Testis (tissue), 5 donors: ENCODE measurements at places on chromosomes 3 and 15. TPM values are rescaled to one million over a fixed set of nuclear protein-coding genes. Genes with fewer than 3 reads are reported as not detected.
A peak's percentile ranks its signal among the peaks of the same experiment; 100 is the strongest.

Gene CHL1
- total RNA-seq, result 15.4 TPM

Gene PDCD10
- total RNA-seq, result 59.4 TPM

Gene NPAP1
- 14.6 TPM for total RNA-seq

Gene EXD1
- 42.9 TPM for total RNA-seq

Gene CA12
- 0.68 TPM for total RNA-seq

Gene INKA1
- total RNA-seq, result 6.3 TPM

Gene SH3GL3
- total RNA-seq, result 135 TPM

Gene FOXB1
- total RNA-seq, result 1.5 TPM

Gene TIMP4
- 3.3 TPM for total RNA-seq

Gene DYNLT2B
- 19.4 TPM for total RNA-seq

Gene GUCA1C
- total RNA-seq, result 2.0 TPM

- H3K27me3 ChIP-seq, result no peaks in the 10 kb centered on the region
- no peaks in the 10 kb centered on the region for H3K36me3 ChIP-seq
- H3K27ac ChIP-seq, result no peak overlapping the region
- DNase-seq, result no peak
- no peaks in the 10 kb centered on the region for H3K4me1 ChIP-seq
Observed at GRCh38 chr3:30667280-30667651, 60.9 kb downstream of the TGFBR2 start.

GRCh38 chr3:27115352-27115751 lies 253.8 kb downstream of the NEK10 start:
- no peaks in the 10 kb centered on the region for H3K36me3 ChIP-seq
- no peak for DNase-seq
- no peak overlapping the region for H3K4me3 ChIP-seq
- H3K4me1 ChIP-seq, result no peaks in the 10 kb centered on the region
- no peaks in the 10 kb centered on the region for H3K27me3 ChIP-seq

GRCh38 chr3:103089758-103090157 lies 654.9 kb downstream of the ZPLD1 start:
- no peaks in the 10 kb centered on the region for H3K4me1 ChIP-seq
- H3K27ac ChIP-seq, result no peak overlapping the region
- no peaks in the 10 kb centered on the region for H3K27me3 ChIP-seq
- DNase-seq, result no peak

GRCh38 chr3:44926172-44926571 lies 49.8 kb downstream of the ZDHHC3 start:
- no peaks in the 10 kb centered on the region for H3K36me3 ChIP-seq
- peaks cover 26% of the 10 kb centered on the region for H3K4me1 ChIP-seq

GRCh38 chr3:193897731-193898180 lies 238.2 kb upstream of the HES1 start:
- peaks cover 15% of the 10 kb centered on the region for H3K4me1 ChIP-seq
- peak overlapping the region; percentile 67 for H3K27ac ChIP-seq
- DNase-seq, result no peak
- H3K36me3 ChIP-seq, result no peaks in the 10 kb centered on the region
- H3K4me3 ChIP-seq, result no peak overlapping the region
- H3K27me3 ChIP-seq, result no peaks in the 10 kb centered on the region

DNA sequence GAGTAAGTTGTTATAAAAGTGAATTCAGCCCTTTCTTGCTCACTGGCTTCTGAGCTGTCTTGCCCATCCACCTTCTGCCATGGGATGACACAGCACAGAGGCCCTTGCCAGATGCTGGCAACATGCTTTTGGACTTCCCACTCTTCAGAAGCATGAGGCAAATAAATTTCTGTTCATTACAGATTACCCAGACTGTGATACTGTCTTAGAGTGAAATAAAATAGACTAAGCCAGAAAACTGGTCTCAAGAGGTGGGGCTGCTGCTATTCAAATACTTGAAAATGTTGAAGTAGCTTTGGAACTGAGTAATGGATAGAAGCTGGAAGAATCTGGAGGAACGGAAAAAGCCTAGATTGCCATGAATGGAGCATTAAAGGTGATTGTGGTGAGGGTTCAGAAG lies 170.4 kb downstream of the ZMAT3 start:
- H3K4me3 ChIP-seq, result no peak overlapping the region
- no peak overlapping the region for H3K27ac ChIP-seq
- no peaks in the 10 kb centered on the region for H3K27me3 ChIP-seq

DNA sequence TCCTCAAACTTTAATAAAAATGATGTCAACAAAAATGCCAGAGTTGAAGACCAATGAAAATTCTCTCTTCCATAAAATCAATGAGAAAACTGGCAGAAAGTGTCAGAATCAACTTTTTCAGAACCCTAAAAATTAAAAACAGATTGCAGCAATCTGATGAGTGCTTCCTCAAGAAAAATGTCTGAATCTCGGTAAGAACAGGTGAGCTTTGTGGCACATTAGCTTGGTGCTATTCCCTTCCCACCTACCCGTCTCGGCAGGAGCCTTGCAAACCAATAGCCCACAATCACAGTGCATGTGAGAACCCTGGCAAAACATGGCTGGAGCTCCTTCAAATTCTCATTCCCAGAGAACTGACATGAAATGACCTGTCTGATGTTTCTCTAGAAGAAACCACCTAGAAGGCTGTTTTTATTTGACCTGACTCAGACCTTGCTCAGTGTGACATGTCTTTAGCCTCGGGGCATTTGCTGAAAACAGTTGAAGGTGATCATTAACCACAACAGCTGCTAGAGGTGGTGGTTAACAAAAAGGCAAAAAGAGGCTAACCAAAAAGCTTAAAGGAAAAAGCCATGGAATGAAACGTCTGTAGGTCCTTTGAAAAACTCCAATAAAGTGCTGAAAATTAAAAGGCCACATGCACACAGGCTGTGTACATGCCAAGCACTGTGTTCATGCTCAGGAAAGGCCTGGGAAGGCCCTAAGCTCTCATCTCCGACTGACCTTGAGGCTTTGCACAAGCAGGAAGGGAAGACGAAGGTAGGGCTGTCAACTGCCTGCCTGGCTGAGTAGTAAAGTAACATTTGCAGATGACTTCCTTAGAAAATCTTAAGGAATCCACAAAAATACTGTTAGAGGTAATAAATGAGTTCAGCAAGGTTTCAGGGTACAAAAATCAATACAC lies 253.0 kb upstream of the NSMCE3 start:
- H3K27ac ChIP-seq, result no peak overlapping the region
- DNase-seq, result no peak
- no peak overlapping the region for H3K4me3 ChIP-seq
- H3K4me1 ChIP-seq, result no peaks in the 10 kb centered on the region
- H3K36me3 ChIP-seq, result no peaks in the 10 kb centered on the region

DNA sequence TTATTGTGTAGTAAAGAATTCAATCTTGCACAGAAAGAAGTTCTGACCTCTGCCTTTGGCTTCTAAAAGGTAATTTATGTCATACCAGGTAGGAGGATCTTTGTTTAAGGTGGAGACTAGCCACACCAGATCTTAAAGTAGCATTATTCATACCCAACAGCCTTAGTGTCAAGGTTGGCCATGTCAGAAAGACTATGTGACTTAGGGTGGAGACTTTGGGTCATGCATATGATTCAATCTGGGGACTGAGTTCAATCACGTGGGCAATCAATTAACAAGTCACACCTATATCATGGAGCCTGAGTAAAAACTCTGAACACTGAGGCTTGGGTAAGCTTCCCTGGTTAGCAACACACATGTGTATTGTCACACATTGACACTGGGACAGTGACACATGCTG lies 28.5 kb upstream of the ENTPD3 start:
- H3K27me3 ChIP-seq, result no peaks in the 10 kb centered on the region
- no peak for DNase-seq
- H3K4me1 ChIP-seq, result no peaks in the 10 kb centered on the region
- no peaks in the 10 kb centered on the region for H3K36me3 ChIP-seq
- H3K27ac ChIP-seq, result no peak overlapping the region

DNA sequence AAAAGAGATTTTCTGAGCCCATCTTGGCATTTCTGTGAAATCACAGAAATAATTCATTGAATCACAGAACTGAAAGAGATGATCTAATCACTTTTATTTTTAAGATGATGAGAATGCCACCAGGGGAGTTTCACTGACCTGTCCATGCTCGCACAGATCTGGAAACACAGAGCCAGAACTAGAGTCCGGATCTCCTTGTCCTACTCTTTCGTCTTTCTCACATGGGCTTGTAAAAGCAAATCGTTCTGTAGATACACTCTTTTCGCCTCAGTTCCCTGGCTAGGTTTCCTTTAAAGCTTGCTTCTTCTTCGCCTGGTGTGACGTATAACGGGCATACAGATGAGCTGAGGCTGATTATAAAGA lies 122.5 kb upstream of the SPRED1 start:
- peaks cover 15% of the 10 kb centered on the region for H3K4me1 ChIP-seq
- H3K27ac ChIP-seq, result no peak overlapping the region
- no peaks in the 10 kb centered on the region for H3K27me3 ChIP-seq

DNA sequence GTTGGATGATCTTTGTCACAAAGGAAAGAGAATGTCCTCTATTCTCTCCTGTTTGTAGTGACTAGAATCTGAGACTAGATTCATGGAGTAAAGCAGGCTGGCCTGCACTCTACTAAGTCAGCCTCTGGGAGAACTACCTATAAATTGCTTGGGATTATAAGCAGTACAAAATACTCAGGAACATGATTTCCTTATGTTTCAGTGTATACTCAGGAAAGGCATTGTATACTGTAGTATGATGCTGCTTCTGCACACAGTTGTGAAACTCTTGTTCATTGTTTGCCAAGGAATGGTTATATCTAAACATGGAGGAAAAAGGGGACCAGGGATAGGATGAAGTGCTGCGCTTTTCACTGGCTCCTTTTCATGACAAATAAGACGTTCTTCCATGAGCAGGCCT lies 49.2 kb downstream of the OXSR1 start:
- no peaks in the 10 kb centered on the region for H3K27me3 ChIP-seq
- no peaks in the 10 kb centered on the region for H3K4me1 ChIP-seq
- no peaks in the 10 kb centered on the region for H3K36me3 ChIP-seq
- no peak overlapping the region for H3K4me3 ChIP-seq

DNA sequence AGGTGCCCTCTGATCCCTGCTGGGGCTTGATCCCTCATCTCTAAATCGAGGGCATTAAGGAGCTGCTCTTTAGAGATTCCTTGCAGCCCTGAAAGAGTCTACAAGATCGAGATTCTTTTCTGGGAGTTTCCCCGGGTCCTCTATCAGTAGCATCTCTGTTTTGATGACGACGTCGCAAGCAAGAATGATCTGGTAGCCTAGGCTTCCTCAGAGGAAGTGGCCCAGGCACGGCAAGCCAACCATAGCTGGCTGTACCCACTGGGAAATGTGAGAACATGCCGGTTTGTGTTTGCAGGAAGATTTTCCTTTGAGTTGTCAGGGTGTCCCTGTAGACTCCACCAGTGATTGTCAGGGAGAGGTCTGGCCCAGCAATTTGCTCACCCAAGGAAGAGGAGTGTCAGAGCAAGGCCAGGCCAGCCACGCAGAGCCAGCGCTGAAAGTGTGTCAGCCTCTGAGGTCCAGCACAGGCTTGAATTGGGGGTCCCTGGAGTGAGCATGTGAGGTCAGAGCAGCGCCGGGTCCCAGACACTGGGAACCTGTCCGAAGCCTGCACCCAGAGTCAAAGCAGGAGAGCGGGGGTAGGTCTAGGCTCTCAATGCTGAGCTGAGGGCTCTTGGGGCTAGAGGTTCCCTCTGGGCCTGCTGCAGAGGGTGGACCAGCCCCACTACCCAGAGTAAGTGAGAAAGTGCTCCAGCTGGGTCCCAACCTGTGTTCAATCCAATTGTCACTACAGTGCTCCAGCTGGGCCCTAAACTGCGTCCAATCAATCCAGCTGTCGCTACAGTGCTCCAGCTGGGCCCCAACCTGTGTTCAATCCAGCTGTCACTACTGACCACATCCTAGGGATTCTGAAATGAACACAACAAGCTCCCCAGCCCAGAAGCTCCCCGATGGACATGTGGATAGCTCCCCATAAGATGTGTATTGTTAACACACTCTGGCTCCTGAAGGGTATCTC lies 95.7 kb downstream of the CHDH start:
- no peaks in the 10 kb centered on the region for H3K36me3 ChIP-seq
- H3K4me3 ChIP-seq, result no peak overlapping the region

GRCh38 chr15:39403640-39404117 lies 177.2 kb upstream of the THBS1 start:
- no peaks in the 10 kb centered on the region for H3K27me3 ChIP-seq
- H3K4me1 ChIP-seq, result no peaks in the 10 kb centered on the region

GRCh38 chr3:187629711-187630110 lies 40.5 kb downstream of the SST start:
- H3K4me3 ChIP-seq, result no peak overlapping the region
- H3K27me3 ChIP-seq, result no peaks in the 10 kb centered on the region
- no peaks in the 10 kb centered on the region for H3K4me1 ChIP-seq
- H3K27ac ChIP-seq, result no peak overlapping the region
- no peaks in the 10 kb centered on the region for H3K36me3 ChIP-seq

DNA sequence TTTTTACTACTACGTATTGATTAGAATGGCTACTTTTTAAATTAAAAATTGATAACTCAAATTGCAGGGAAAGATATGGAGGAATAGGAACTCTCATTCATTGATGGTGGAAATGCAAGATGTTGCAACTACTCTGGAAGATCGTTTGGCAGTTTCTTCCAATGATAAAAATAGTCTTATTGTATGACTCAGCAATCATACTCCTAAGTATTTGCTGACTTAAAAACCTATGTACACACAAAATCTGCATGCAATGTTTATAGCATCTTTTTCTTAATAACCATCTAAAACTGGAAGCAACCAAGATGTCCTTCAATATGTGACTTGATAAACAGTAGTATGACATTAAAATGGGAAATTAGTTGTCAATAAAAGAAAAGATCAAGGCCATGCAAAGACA lies 87.4 kb upstream of the LRRC3B start:
- no peaks in the 10 kb centered on the region for H3K27me3 ChIP-seq
- H3K27ac ChIP-seq, result no peak overlapping the region
- no peaks in the 10 kb centered on the region for H3K36me3 ChIP-seq
- H3K4me1 ChIP-seq, result no peaks in the 10 kb centered on the region
- DNase-seq, result no peak

DNA sequence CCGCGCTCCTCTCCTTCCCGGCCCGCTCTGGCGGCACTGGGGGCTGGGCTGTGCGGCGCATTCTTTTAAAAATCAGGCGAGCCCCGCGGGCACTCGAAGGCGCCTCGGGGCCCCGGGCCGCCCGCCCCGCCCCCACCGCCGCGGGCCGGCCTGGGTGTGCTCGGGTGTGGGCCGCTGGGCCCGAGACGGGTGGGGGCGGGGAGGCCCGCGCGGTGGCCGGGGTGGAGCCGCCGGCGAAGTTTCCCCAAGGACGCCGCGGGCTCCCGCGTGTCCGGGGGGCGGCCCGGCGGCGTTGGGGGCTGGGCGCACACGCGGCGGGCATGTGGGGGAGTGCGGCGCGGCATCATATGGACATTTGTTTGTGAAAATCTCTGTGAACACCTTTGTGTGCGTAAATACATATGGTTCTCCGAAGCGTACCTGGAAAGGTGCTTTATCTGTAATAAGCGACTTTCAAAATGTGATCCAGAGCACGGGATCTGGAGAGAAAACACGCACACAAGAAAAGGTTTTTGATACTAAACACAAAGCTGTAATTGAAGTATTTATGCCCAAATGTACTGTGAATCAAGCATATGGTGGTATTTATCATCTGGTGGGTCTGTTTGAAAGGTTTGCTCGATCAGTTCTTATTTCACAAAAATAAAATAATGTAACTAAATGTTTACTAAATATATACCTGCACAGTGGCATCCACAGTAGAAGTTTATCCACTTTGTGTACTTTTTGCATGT lies 612 bp upstream of the TBL1XR1 start:
- no peaks in the 10 kb centered on the region for H3K36me3 ChIP-seq
- DNase-seq, result no peak
- peak overlapping the region; percentile 87 for H3K4me3 ChIP-seq
- peak overlapping the region; percentile 65 for H3K27ac ChIP-seq
